Naive B cell (primary cell): ENCODE measurements at places on chromosomes 16 and 17.

DNA sequence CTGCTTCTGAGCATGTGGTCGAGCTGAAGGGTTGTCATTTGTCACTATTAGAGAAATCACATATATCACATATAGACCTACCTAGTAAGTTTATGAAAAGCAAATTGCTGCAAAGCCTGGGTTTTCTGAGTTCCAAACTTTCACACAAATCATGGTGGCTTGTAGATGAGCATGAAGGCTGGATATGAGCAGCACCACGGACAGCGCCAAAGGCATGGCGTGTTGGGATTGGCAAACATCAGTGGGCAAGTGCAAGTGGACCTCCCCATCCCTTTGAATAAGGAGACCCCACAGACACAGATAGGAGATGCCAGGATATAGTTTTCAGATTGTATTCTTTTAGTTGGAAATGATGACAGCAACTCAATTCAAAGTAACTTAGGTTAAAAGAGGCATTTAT is 77.6 kb upstream of the CACNG3 start:
- H3K4me1 ChIP-seq = peaks cover 1% of the 10 kb centered on the region
- H3K36me3 ChIP-seq = peaks cover 40% of the 10 kb centered on the region
- no peak overlapping the region for H3K27ac ChIP-seq
- H3K27me3 ChIP-seq = no peaks in the 10 kb centered on the region

DNA sequence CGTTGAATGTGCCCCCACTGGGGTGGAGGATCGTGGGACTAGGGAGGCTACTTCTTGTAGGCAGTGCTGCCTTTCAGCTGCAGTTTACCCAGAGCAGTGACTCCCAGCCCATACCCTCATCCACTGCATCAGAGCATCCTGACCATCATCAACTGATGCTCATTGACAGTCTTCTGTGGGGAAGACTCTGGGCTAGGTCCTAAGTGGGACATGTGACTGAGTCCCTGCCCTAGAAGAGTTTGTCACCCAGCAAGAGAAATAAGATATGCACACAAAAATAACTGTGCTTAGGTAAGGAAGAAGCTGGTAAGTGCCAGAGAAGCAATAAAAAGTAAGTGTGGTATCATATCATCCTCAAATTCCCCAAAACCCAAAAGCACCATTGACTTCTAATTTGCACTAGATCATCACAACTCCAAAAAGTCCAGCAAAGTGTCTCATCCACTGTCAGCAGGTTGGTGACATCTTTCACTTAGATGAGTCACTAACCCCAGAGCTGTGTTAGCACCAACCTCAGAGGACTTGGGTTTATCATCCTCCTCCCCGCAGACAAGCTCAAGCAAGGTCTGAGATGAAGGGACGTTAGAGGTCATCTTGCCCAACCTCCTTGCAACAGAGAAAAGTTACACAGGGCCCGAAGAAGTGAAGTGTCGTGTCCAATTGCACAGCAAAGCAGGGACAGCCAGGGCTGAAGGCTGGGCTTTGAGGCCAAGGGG is 99.0 kb downstream of the CCDC182 start:
- H3K36me3 ChIP-seq = no peaks in the 10 kb centered on the region
- H3K27me3 ChIP-seq = no peaks in the 10 kb centered on the region
- no peak overlapping the region for H3K4me3 ChIP-seq
- H3K4me1 ChIP-seq = no peaks in the 10 kb centered on the region
- no peak overlapping the region for H3K27ac ChIP-seq

GRCh38 chr17:17305281-17305801 is 2.2 kb downstream of the NT5M start:
- H3K27me3 ChIP-seq = no peaks in the 10 kb centered on the region
- DNase-seq = peak; percentile 59
- H3K36me3 ChIP-seq = no peaks in the 10 kb centered on the region
- H3K4me1 ChIP-seq = peaks cover 36% of the 10 kb centered on the region
- H3K4me3 ChIP-seq = peak overlapping the region; percentile 64
- peak overlapping the region; percentile 59 for H3K27ac ChIP-seq

DNA sequence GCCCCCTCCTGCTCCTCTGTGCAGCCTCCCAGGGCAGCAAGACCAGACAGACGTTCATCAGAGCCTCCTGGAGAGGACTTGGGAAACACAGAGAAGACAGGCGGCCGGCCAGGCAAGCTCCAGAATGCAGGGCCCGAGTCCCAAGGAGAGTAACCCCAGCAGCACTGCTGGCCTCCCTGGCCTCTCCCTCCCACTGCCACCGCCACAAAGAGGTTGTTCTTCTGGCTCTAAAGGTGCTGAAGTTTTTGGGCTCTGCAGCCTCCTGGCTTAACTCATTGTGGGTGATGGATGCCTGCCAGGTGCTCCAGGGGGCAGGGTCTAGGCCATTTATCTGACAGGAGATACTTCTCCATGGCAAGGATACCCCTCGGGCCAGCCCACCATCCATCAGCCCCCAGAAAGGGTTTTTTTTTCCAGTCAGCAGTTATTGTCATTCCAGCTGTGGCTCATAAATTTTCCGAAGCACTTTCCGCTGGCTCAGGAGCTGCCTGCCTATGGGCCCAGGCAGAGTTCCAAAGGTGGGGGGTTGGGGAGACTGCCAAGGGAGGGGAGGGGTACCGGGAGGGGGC is 32.0 kb upstream of the MRPS23 start:
- H3K4me1 ChIP-seq = no peaks in the 10 kb centered on the region
- no peak overlapping the region for H3K27ac ChIP-seq
- H3K36me3 ChIP-seq = no peaks in the 10 kb centered on the region
- H3K4me3 ChIP-seq = no peak overlapping the region

DNA sequence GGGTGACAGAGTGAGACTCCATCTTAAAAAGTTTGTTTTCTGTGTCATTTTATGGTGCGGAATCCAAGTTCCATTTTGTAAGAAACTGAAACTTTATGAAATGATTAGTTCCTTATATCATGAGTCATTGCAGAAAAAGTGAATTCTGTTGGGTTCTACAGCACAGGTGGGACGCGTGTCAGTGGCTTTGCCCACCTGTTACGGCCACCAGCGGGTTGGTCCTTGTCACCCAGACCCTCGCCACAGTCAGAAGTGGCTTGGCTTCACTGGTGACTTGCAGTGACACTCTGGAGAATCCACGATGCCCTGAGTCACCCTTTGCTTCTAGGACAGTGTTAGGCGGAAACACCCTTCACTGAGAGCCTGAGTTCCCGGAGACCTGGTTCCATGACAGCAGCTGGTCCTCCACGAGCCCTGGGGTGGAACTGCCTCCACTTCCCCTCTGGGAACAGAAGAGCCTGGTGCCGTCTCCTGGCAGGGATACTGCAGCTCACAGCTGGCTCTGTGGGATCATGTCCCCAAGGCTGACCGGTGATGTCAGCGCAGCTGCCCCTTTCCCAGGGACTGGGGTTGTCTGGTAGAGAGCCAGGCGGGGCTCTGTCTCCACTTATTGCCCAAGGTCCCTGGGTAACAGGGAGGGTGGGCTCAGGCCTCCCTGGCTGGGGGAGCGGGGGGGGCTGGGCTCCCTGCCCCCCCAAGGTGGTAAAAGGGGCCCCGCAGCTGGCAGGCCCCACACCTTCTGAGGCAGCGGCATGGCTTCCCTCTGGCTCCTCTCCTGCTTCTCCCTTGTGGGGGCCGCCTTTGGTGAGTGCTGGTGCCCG is at the start of gene CTRB1:
Gene CTRB1, plus strand, starts transcription at position 733 of the 821 bp plus-strand sequence. Its CDS starts 20 bp downstream, at position 753.
- DNase-seq = no peak
- H3K27ac ChIP-seq = no peak within 1 kb of the TSS
- no peaks in the 10 kb centered on the region for H3K36me3 ChIP-seq
- peaks cover 12% of the 10 kb centered on the region for H3K27me3 ChIP-seq
- peaks cover 9% of the 10 kb centered on the region for H3K4me1 ChIP-seq
- H3K4me3 ChIP-seq = peak within 1 kb of the TSS; percentile 51

DNA sequence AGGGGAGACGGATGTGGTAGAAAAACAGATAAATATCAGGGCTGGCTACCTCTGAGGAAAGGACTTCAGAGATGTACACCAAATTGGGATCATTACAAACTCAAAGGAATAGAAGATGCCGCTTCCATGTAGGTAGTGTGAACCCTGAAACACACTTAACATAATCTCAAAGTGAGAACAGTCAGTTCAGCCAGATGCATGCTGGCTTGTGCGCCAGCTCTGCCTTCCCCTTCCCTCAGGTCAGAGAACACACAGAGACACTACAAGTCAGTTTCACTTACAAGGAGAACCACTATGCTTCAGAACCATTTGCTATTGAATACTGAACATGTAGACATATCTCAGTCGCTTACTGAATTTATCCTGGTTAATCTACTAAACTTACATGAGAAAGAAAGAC is 176.0 kb upstream of the AXIN2 start:
- DNase-seq = no peak
- H3K27me3 ChIP-seq = no peaks in the 10 kb centered on the region
- H3K27ac ChIP-seq = no peak overlapping the region
- no peaks in the 10 kb centered on the region for H3K36me3 ChIP-seq
- H3K4me3 ChIP-seq = no peak overlapping the region
- H3K4me1 ChIP-seq = no peaks in the 10 kb centered on the region

DNA sequence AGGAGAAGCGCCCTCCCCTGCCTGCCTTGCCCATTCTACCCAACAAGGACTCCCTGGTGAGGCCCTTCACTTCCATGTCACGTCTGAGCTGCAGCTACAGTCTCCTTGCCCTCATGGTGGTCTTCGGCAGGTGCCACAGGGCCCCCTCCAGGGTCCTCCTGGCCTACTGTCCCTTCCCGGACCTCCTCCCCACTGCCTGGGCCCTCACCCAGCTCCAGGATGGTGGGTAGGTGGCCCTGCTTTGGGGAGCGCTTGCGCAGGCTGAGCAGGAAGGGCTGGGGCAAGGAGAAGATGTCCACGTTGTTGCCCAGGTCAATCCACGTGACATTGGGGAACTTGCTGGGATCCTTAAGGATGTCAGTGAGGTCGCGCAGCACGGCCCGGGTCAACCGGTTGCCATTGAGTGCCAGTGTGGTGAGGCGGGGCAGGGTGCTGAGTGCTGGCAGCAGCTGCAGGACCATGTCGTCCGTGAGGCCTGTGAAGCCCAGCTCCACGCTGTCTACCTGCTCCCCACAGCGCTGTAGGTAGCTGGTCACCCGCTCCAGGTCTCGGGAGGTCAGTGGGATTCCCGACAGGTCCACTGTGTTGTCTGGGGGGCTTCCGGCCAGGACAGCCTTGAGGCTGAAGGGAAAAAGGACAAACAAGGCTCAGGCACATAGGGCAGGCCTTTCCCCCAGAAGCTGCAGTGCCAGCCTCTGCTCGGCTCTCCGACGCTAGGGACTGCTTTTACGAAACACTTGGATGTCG is 28.3 kb downstream of the TRPV2 start:
- no peak overlapping the region for H3K4me3 ChIP-seq
- no peak overlapping the region for H3K27ac ChIP-seq
- H3K4me1 ChIP-seq = peaks cover 48% of the 10 kb centered on the region
- peaks cover 6% of the 10 kb centered on the region for H3K36me3 ChIP-seq
- H3K27me3 ChIP-seq = no peaks in the 10 kb centered on the region

DNA sequence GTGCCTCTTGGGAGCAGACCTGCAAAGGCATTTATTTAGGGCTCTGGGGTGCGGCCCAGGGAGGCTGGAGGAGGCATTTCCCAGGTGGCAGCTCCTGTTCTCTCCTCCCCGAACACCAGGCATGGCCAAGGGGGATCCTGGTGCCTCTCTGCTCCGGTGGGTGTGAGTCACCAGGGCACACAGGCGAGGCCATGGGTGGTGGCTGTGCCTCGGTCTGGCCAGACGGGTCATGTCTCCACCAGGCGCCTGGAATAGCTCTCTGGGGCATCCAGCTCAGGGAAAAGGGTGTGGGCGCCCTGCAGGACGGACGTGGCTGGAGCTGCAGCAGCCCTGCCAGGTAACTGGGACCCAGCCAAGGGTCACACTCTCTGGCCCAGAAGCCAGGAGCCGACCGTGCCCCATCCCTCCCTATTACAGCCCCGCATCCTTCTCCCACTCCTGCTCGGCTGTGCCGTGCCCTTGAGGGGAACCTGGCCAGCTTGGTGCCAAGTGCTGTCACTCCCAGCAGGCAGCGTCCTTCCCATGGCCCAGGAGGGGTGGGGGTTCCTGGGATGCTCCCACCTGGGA is 25.8 kb downstream of the SOX8 start:
- H3K4me1 ChIP-seq = peaks cover 5% of the 10 kb centered on the region
- no peaks in the 10 kb centered on the region for H3K36me3 ChIP-seq
- H3K27me3 ChIP-seq = peaks cover 27% of the 10 kb centered on the region
- no peak overlapping the region for H3K27ac ChIP-seq

GRCh38 chr16:17403156-17403809 is 67.5 kb downstream of the XYLT1 start:
- no peak overlapping the region for H3K4me3 ChIP-seq
- H3K27me3 ChIP-seq = no peaks in the 10 kb centered on the region
- DNase-seq = no peak
- peaks cover 53% of the 10 kb centered on the region for H3K4me1 ChIP-seq
- peak overlapping the region; percentile 31 for H3K27ac ChIP-seq
- H3K36me3 ChIP-seq = peaks cover 9% of the 10 kb centered on the region

DNA sequence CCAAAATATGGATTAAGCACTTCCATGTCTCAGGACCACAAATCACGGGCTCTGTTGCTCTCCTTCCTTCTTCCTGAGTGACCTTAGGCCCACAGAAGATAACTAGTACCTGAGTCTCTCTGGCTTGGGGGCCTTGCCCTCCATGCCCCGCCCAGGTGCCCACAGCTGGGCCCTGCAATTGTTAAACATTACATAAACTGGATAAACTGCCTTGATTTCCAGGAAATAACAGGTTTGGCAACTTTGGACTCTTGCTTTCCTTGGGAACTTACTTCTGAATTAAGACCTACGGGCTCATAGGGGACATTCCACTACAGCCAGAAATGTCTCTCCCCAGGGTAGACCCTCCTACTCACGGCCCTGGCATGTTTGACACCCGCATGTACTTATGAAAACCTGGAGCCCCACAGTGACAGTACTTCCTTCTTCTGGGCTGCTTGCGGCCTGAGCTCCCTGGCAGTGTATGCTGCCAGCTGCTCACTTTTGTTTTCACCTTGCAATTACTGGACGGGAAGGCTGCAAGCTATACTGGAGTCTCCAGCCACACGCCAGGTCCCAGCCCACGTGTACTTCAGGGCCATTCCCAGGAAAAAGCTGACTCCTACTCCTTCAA is 2.3 kb upstream of the UBALD2 start:
- peaks cover 58% of the 10 kb centered on the region for H3K4me1 ChIP-seq
- peak overlapping the region; percentile 80 for H3K27ac ChIP-seq
- peak; percentile 58 for DNase-seq
- H3K36me3 ChIP-seq = no peaks in the 10 kb centered on the region
- peak overlapping the region; percentile 80 for H3K4me3 ChIP-seq

GRCh38 chr17:5331506-5331905 is 49.4 kb downstream of the RABEP1 start:
- peak overlapping the region; percentile 87 for H3K27ac ChIP-seq
- DNase-seq = no peak
- H3K27me3 ChIP-seq = no peaks in the 10 kb centered on the region
- no peak overlapping the region for H3K4me3 ChIP-seq

- no peak for DNase-seq
- no peak overlapping the region for H3K4me3 ChIP-seq
- peaks cover 18% of the 10 kb centered on the region for H3K4me1 ChIP-seq
Observed at GRCh38 chr17:3978421-3979289, 14.4 kb upstream of the ATP2A3 start.
